CD4-positive, alpha-beta T cell treated with Interleukin-2 at 100 ng/mL for 4 hours (primary cell): ENCODE measurements at places on chromosomes 2 and 18.
A peak's percentile ranks its signal among the peaks of the same experiment; 100 is the strongest.

DNA sequence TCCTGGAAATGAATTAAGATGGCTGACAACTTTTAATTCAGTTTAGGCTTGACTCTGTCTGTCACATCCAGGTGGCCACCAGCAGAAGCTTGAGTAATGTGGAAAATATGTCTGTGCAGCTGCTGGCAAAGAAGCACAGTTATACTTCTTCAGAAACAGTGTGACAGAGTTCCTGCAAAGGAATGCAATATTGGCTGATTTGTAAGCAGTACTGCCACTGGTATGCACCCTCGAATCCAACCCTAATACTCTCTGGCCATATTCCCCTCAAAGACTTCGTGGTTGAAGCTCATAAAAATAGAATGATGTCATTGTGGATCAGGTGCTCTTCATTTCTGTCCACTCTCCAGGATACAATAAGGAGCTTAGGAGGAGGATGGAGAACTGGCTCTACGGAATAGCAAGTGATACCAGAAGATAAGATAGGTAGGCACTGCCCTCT, 86.2 kb downstream of the METTL8 start:
- no peak for DNase-seq

GRCh38 chr2:197500503-197501131, 438 bp downstream of the HSPE1 start:
- peak; percentile 15 for DNase-seq

DNA sequence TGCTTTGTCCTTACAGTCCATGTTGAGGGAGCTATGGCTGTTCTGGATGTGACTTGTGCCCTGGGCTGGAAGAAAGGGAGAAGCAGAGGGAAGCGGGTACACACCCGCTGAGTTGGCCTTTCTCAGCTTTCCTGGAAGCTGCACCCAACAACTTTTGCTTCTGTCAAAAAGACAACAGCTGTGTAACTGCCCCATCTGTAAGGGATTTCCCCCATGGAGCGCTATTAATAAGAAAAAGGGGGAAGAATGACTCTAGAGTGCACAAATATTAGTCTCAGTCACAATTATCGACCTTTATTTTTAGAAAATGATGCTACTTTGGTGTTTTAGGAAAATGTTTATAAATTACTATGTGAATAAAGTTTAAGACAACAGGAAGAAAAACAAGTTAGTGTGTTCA, 368.3 kb downstream of the RAD51AP2 start:
- no peak for DNase-seq

DNA sequence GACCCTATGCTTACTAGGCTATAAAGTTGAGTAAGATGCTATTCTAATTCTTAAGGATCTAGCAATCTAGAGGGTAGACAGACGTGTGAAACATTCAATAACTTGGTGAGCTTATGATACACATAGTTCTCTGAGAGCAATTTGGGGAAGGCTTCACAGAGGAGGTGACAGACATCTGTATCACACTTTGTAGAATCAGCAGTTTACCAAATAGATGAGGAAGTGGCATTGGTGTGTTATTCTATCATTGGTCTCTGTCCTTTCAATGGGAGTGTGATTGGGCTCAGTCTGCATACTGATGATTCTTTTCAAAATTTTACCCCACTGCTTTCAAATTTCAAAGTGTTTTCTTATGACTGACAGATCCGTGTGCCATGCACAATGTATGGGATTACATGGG, 47.0 kb upstream of the TMEM178A start:
- DNase-seq, result no peak

- DNase-seq, result no peak
Observed at GRCh38 chr2:88160517-88160916, 9.6 kb upstream of the THNSL2 start.

GRCh38 chr2:220568296-220568695, 940.9 kb downstream of the SLC4A3 start:
- DNase-seq, result no peak

GRCh38 chr2:237464757-237465391, 22.2 kb upstream of the MLPH start:
- DNase-seq, result no peak

- no peak for DNase-seq
Observed at GRCh38 chr18:45063246-45064038, 382.8 kb downstream of the SETBP1 start.

DNA sequence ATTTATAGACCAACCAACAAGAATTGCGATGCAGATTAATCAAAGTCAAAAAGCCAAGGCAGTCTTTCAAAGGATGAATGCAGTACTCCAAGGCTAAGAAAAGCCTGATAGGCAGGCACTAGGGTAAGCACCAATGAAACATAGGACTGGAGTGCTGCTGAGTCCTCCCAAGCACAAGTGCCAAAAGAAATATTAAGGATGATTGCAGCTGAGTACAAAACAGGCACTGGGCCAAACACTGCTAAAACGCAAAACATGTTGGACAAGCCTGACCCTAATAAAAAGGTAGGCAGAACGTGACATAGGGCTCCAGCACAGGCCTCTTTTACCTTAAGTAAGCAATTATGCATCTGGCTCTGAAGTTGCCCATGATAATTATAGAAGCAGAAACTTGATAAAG, 160.1 kb upstream of the LRP1B start:
- DNase-seq, result no peak

- DNase-seq, result no peak
Observed at GRCh38 chr2:237878321-237879057, 19.1 kb downstream of the RAMP1 start.

DNA sequence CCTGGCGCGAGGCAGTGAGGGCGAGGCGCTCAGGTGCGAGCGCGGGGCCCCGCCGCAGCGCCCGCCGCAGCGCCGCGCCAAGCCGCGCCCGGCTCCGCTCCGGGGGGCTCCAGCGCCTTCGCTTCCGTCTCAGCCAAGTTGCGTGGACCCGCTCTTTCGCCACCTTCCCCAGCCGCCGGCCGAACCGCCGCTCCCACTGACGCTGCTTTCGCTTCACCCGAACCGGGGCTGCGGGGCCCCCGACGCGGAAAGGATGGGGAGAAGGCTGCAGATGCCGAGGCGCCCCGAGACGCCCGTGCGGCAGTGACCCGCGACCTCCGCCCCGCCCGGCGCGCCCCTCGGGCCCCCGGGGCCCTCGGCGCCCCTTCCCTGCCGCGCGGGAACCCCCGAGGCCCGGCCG, 328 bp upstream of the INHBB start:
- DNase-seq, result no peak

- DNase-seq, result no peak
Observed at GRCh38 chr18:67517444-67517765, 885 bp upstream of the DSEL start.

DNA sequence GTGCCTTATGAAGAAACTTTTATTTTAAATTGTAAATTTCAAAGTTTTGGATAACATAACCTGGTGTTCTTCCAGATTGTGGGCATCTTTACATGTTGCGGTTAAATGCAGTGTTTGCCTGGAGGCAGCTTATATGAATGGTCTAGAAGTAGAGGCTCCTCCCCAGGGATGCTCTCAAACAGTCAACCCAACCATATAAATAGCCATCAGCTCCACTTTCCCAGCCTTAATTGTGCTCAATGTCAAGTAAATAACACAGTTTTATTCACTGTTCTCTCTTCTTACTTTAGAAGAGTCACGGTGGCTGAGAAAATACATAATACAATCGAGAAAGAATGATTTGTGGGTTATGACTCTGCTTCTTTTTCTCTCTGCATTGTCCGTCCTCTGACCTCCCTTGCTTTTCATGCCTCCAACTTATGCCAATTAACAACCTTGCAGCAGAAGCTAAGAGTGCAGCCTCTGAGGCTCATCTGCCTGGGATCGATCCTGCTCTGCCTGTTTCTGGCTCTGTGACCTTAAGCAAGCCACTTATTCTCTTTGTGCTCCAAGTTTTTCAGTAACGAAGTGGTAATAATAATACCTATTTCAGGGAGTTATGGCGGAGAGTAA, 100.3 kb downstream of the DAW1 start:
- DNase-seq, result no peak

DNA sequence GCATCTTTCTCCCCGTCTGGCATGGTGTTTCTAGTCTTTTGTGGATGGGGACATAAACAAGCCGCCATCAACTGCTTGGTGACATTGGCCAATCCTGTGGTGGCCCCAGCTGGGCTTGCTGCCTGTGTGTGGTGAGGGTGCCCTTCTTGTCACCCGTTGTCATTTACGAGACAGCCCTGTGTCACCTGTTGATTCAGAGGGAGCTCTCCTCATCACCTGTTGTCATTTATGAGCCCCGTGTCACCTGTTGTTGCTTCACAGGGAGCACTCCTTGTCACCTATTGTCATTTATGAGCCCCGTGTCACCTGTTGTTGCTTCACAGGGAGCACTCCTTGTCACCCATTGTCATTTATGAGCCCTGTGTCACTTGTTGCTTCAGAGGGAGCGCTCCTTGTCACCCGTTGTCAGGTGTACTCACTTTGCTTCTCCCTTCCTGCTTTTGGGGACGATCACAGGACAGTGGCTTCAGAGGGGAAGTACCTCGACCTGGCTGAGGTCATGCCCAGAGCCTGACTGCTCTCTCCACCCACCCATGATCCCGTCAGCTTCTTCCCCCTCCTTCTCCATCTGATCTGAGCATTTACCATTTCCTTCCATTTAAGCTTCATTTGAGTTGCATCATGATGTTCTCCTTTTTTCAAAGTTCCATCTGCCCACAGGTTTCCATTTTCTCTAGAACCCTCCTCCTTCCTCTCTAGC, 29.1 kb downstream of the HPCAL1 start:
- peak; percentile 49 for DNase-seq

GRCh38 chr2:124025171-124025580, at the start of gene CNTNAP5:
CNTNAP5 (plus strand) TSS chr2:124025287; CDS start chr2:124025651, 364 bp downstream.
- no peak for DNase-seq

GRCh38 chr2:20184067-20184938, 40.6 kb downstream of the SDC1 start:
- no peak for DNase-seq

DNA sequence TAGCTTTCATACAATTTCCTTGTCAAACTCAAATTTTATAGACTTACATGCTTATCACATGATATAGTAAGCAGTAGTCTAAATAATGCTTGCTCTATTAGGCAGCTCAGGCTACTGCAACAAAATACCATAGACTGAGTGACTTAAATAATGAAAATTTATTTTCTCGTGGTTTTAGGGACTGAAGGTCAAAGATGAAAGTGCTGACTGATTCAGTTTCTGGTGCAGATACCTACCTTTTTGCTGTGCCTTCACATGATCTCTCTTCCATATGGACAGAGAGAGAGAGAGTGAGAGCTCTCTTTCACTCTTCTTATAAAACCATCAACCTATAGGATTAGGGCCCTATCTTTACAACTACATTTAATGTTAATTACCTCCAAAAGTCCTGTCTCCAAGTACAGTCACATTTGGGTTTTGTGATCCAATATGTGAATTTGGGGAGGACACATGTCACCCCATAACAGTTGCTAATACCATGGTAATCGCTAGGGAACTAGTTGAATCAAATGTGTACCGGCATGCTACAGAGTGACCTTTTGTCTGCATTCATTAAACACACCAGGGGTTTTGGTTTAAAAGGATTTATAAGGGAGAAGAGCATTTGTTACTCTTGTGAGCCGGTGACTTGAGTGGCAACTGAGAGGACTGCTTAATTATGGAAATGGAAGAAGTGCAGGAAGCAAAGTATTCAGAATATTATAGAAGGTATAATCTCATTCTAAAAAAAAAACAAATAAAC, 723.4 kb upstream of the LRRTM4 start:
- no peak for DNase-seq

DNA sequence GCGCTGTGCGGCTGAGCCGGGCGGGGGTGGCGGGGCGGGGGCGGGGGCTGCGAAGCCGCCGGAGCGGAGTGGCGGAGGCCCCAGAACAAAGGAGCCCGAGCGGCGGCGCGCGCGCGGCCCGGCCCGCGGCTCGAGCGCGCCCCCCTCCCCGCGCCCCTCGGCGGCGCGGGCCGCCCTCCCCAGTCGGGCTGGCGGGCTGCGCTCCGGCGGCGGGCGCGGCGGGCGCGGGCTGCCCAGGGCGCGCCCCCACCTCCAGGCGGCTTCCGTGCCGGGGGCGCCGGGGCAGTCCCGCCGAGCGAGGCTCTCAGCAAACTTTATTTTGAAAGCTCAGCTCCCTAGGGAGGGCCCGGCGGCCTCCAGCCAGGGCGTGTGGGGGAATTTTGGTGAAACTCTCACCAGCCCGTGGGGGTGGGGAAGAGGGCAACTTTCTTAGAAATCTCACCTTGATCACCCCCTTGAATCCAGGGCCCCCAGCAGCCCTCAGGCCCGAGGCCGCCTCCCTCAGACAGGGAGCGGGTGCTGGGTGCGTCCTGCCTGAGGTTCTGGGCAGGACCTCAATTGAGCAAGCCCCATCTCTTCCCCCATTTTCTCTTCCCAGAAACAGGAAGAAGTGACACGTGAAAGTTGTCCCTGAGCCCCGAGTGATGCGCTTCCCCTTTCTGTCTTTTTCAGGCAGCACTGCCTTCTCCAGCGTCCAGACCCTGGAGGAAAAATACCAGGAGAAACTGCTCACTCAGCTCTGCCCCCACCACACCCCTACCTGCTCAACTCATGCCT, 786 bp downstream of the TET3 start:
- peak; percentile 71 for DNase-seq

GRCh38 chr2:135851858-135852257, 14.9 kb upstream of the LCT start:
- no peak for DNase-seq

- no peak for DNase-seq
Observed at GRCh38 chr2:128488434-128488833, 169.8 kb upstream of the HS6ST1 start.

DNA sequence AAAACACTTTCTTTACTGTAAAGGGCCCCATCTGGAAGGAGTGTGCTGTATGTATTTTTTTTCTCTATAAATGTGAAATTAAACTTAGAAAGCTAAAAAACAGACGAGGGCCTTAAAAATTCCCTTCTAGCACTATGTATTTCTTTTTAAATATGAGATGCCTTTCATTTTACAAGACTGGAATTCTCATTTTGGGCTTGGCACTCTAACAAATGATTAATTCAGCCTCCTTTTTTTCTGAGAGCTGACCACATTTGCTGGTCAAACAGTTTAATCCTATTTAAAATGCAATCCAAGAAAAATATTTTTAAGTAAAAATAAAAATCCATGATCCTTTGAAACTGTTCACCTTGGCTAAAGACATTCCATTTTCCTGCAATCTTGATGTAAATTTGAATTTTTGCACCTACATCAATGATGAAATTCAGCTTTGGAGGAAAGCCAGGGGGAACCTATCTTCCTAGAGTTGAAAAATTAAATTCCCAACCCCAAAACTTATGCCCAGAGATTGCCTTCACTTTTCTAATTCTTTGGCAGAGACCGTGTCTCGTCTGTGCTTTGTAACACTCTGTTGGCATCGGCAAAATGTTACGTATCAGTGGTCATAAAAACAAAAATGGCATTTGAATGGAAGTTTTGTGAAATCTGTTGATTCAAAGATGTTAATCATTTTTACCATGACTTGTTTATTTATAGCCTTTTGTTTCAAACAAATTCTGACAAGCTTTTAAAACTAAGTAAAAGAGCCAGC, 284.5 kb downstream of the ZNF521 start:
- DNase-seq, result no peak

DNA sequence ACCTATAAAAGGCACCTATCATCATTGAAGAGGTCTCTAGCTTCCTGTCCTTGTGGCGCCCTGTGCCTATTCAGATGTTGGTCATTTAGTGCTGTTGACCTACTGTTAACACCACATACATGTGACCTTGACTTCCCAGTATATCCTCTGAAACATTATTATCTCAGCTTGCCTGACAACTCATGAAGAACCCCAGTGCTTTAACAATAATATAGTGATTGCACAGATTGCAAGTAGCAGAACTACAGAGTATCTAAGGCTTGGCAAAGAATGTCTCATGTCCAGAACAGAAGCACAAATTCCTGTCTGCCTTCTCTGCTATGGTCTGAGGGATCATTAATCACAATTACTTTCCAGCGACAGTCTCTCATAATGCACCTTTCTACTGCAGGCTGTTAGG, 165.3 kb downstream of the LCLAT1 start:
- DNase-seq, result no peak
